Mesothelial cell of epicardium (in vitro differentiated cells): ENCODE measurements at places on chromosomes 3 and 15.

DNA sequence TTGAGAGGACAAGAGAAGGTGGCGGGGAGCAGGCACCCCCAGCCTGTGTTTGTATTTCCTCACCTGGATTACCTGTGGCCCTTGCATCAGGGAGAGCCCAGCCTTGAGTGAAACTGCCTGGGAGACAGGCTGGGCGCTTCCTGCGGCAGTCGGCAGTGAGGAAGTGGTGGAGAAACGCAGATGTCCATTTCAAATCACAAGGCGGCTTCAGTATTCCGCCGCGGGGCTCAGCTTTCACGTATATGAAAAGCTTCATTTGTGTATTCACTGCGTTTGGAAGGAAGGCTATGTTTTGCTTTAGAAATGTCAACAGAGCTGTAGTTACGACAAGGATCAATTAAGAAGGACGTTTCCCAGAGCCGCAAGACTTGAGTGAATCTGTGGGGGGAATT is 167.4 kb upstream of the CTDSPL start:
- peak; percentile 56 for DNase-seq

- DNase-seq = no peak
Measured at GRCh38 chr15:85639752-85640381, 154.9 kb downstream of the KLHL25 start.

- DNase-seq = no peak
Measured at GRCh38 chr3:150960708-150961684, 11.5 kb downstream of the CLRN1 start.

DNA sequence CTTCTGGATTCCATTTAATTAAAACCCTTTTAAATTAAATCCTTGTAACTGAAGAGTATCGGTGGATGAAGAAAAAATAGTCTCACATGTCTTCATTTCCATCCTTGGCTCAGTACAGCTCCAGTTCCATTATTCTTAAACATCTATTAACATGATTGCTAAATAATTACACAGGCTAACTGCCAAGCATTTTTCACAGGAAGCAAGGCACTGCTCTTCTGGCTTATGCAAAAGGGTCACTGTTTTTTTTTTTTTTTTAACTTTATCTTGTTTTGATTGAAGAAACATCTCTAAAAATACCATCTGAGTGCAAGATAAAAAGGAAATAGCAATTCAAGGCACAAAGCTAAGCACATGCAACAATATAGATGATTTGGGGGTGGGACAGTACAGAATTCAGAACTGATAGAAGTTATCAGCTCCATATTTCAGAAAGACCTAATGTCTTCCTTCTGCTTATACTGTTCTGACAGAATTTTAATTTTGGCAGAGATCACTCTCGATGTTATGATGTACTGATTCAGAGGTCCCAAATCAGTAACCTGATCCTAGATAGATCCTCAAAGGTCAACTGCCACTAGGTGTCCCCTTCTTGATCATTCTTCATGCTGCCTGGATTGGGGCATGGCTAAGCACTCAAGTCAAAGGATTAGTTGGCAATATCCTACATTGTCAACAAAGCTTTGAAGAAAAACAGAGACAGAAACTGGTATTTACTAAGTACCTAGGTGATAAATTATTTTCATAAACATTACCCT is 57.8 kb upstream of the ACTC1 start:
- no peak for DNase-seq

- no peak for DNase-seq
Measured at GRCh38 chr3:194285024-194285849, 65.9 kb downstream of the CPN2 start.

DNA sequence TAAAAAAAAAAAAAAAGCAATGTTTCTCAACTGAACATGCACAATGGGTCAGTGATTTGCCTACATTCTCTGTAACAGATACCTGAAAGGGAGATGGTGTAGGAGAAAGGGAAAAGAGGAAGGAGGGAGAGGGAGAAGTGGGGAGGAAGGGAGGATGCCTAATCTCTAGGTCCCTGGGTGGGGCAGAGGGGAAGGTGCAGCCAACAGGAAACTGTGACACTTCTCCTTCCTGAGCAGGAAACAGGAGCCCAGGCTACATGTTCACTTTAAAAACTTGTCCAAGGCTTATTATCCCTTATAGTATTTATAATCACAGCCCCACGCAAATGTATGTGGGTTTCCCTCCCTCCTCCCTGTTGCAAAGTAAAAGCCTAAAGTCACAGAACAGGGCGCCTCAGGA is 137.9 kb downstream of the MINAR1 start:
- DNase-seq = no peak

- DNase-seq = no peak
Measured at GRCh38 chr15:72285402-72285801, 13.0 kb upstream of the PARP6 start.

DNA sequence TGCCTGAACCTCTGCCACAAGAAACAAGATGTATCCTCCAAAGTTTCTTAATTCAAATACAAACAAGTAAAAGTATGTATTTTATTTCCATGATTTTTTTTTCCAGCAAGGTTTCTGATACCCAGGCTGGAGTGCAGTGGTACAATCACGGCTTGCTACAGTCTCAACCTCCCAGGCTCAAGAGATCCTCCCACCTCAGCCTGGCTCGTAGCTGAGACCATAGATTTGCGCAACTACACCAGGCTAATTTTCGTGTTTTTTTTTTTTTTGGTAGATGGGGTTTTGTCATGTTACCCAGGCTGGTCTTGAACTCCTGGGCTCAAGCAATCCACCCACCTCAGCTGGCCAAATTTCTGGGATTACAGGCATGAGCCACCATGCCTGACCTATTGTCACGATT is 12.2 kb upstream of the VEPH1 start:
- DNase-seq = no peak

DNA sequence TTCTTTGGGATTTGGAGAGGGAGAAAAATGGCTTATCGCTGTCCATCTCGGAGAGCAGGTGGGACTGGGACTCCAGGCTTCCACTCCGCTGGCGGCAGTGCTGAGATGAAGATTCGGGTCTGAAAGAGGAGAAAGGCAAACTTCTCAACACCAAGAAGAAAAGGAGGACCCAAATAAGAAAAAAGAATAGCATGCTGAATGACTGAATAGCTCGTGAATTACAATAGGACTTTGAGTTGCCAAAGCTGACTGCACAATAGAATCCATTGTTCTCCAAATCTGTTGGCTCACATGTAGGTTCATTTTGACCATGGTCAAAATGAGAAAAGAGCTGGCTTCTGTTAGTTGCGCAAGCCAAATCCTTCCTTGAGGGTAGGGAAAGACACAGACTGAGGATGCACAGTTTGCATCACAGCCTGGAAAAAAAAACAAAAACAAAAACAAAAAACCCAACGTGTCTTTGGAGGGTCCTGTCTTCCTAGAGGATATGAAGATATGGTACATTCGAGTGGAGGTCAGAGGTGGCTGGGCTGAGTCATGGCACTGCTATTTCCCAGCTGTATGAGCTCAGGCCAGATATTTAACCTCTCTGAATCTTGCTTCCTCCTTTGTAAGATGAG is 59.3 kb upstream of the LMOD3 start:
- no peak for DNase-seq

GRCh38 chr3:45612918-45613602 is 18.5 kb downstream of the LIMD1 start:
- DNase-seq = no peak

GRCh38 chr3:125054449-125055329 is 1.1 kb downstream of the HEG1 start:
- DNase-seq = no peak

DNA sequence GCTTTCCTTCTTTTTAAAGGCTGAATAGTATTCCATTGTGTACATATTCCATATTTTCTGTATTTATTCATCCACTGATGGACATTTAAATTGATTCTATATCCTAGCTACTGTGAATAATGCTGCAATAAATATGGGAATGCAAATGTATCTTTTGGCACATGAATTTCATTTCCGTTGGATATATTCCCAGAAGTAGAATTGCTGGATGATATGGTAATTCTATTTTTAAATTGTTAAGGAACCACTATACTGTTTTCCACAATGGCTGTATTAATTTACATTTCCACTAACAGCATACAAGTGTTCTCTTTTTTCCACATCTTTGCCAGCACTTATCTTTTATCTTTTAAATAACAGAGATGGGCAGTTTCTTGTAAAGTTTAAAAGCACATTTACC is 302.7 kb downstream of the CTNNB1 start:
- DNase-seq = no peak

DNA sequence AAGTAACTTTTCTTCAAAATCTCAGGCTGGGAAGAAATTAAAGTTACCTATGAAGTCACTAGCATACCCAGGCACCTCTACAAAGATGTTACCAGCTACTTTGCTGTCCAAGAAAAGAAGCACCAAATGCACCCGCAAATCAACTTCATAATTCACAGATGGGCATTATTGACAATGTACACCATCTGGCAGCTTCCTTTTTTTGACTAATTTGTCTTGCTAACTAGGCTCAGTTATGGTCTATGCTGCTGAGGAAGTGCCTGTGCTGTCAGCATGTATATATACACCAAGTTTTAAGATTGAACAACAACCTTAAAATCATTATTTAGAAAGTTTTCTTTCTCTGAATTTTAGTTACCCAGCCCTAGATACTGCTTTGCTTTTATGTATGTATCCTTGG is 93.8 kb downstream of the NSUN3 start:
- no peak for DNase-seq

GRCh38 chr3:31977736-31978135 is 3.3 kb downstream of the OSBPL10 start:
- no peak for DNase-seq

GRCh38 chr3:73236867-73237266 is 175.4 kb downstream of the EBLN2 start:
- DNase-seq = no peak

DNA sequence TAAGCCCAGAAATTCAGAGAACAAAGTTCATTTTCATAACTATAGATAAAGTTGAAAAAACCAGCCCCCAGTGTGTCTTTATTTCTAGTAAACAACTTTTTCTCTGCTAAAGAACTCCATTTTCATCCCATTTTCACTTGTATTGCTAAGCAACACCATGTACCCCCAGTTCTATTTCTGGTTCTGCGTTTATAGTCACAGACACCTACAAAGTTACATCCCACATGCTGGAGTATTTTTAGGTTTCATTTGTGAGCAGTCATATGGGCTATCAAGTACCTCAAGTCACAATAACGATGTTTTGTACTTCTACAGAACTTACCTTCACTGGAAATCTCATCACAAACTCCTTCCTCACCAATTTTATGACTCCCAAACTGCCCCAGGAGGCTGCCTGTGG is 236.5 kb downstream of the RSL24D1 start:
- DNase-seq = no peak

- peak; percentile 43 for DNase-seq
Measured at GRCh38 chr15:49155834-49156627, 632 bp upstream of the COPS2 start.

GRCh38 chr3:42019144-42019952 is 57.4 kb upstream of the ULK4 start:
- DNase-seq = no peak

DNA sequence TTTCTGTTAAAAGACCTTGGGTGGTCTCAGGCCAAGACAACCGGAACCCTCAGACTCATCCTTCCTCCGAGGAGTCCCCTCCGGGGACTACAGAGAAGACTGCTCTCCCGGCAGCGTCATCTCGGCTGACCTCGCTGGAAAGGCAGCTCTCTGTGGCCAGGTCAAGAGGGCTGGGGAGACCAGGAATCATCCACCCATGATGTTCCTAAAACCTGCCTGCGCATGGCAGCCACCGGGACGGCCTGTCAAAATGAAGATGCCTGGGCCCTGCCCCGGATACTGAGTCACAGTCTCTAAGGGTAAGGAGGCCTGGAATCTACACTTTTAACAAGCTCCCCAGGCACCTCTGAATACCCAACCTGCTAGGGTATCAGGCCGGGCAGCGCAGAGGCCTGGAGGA is 78.6 kb downstream of the RPN1 start:
- no peak for DNase-seq
